ENCODE measurements at places on chromosomes 1 and 21.
A peak's percentile ranks its signal among the peaks of the same experiment; 100 is the strongest.

- DNase-seq, result no peak
These were observed 16.6 kb downstream of the COPA start for GRCh38 chr1:160326418-160326817.

GRCh38 chr21:45555557-45556301 lies 13.5 kb upstream of the SLC19A1 start:
- DNase-seq, result peak; percentile 41

- DNase-seq, result no peak
These were observed 75.4 kb downstream of the VWA5B1 start for GRCh38 chr1:20366056-20366462.

DNA sequence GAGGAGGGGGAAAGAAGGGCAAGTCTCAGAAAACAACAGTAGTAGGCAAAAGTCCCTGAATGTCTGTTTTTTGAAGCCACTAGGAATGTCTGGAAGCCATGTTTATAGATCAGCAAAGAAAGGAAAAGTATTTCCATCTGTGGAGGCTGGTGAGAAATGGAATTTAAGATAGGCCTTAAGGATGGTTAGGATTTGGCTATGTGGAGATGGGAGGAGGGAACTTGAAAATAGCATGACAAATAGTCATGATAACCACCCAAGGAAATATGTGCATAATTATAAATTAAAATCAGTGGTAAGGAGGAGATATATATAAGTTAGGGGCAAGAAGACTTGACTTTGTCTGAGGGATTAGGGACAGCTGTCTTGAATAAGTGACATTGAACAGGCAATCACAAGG lies 33.8 kb upstream of the FGGY start:
- DNase-seq, result no peak

- no peak for DNase-seq
These were observed 72.6 kb downstream of the PGM1 start for GRCh38 chr1:63665824-63666223.

DNA sequence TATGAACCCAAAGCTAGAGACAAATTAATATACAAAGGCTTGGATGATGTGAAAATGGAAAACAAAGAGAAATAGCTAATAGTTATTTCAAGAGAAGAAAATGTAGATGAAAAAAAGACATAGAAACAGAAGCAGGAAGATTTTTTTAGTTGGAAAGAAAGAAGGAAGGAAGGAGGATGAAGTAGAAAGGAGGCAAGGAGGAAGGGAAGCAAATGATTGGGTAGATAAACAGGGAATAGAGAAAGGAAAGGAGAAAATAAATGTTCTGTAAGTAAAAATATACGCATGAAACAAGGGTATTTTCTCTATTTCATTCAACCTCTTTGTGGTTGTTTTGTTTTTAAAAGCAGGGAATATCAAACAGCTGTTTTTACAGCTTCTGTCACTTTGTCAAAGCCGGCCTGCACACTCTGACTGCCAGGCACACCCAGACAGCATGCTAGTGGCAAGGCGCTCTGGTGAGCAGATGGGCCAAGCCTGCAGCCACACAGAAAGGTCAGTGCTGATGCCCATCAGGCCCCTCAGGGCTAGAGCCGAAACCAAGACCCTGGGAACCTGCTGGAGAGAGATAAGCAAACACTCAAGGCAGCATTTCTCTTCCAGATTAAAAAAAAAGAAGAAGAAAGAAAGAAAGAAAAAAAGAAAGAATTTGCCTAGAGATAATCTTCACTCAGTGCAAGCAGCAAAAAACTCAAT lies 72.9 kb upstream of the CTTNBP2NL start:
- no peak for DNase-seq
